ENCODE measurements at places on chromosomes 4 and X. TPM values are rescaled to one million over a fixed set of nuclear protein-coding genes. Genes with fewer than 3 reads are reported as not detected.

GPR78 gene
- total RNA-seq: not detected

ARX gene
- total RNA-seq: 1.0 TPM

NHS gene
- total RNA-seq: 11.7 TPM

DKK2 gene
- not detected for total RNA-seq

ACE2 gene
- 23.1 TPM for total RNA-seq

TLL1 gene
- 4.8 TPM for total RNA-seq

LRAT gene
- 0.14 TPM for total RNA-seq

CT45A2 gene
- not detected for total RNA-seq

MAGEA1 gene
- total RNA-seq: not detected

VSIG4 gene
- 80.5 TPM for total RNA-seq

DUSP21 gene
- total RNA-seq: not detected

HMX1 gene
- not detected for total RNA-seq

TMEM144 gene
- 36.7 TPM for total RNA-seq

- DNase-seq: no peak
These were observed 44.7 kb upstream of the BEX4 start for GRCh38 chrX:103170216-103170615.

DNA sequence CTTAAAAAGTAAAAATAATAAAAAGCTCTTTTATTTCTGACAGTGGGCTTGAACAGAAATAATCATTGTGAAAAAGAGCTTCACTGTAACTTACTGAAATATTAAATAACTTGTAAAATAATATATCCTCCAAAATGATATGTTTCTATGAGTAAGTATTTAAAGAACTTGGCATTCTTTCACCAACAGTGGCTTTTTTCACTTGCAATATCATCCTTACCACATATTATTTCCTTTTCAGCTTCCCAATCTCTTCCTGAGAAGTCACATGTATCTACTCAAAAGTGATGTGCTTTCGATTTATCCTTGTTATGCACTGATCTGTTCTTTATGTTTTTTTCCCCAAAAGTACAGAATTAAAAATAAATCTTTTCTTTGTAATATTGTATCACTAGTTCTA, 2.2 kb upstream of the PCDH18 start:
- no peak for DNase-seq

DNA sequence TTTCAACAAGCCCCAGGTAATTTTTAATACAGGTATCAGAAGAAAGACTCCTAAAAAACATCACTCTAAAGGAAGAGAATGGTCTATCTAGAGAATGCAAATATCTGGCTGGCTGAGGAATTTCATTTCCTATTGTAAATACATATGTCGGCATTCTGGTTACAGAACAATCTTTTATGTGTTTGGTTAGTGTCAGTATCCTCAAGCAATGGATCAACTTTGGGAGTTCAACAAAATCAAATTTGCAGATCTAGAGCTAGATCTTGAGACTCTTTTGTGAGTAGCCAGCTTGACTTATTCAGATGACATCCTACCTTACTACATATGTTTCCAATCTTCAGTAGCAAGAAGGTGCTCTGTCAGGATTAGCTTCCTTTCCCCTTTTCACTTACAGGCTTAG, 145.1 kb downstream of the BTC start:
- no peak for DNase-seq

GRCh38 chr4:95388911-95389310, 159.9 kb downstream of the UNC5C start:
- DNase-seq: no peak

DNA sequence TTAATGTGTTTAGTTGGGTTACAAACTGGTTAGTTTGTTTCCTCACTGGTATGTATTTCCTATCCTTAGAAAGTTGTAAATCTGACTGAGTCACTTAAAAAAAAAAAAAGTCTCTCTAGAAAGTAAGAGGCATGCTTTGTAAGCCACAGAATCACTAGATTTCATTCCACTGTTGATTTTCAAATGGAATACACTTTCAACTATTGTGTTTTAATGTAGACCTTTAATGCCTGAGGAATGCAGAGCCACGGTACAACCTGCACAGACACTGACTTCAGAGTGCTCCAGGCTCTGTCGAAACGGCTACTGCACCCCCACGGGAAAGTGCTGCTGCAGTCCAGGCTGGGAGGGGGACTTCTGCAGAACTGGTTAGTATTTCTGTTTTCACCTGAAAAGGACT, 88.6 kb downstream of the HHIP start:
- DNase-seq: no peak

DNA sequence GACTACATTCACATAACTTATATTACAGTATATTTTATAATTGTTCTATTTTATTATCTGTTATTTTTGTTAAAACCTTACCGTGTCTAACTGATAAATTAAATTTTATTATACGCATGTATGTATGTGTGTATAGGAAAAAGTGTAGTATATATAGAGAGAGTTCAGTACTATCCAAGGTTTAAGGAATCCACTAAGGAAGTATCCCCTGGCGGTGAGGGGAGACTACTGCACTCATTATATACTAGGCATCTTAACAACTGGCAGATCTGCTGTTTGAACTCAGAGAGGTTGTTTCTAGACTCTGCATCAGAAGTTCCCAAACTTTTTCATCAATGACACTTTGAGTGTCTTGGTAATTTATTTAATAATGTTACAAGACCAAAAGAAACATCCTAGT, 70.9 kb downstream of the NDST4 start:
- DNase-seq: no peak

- DNase-seq: peak; percentile 75
These were observed 628 bp downstream of the MXD4 start for GRCh38 chr4:2261110-2261852.

DNA sequence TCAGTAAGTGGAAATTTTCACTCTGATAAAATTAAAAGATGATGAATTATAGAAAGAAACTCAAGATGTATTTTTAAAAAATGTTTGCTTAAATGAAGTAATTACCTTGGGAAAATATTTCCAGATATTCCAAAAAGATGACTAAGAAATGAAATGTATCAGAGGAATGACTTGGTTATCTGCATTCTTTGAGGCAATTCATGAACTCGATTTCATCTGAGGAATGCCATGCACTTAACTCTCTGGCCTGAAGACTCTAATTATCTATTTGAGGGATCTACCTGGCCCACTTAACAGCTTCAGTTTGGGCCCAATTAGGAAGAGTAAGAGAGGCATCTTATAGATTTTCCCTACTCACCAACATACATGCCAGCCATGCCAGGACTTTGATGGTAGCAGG, 182.3 kb downstream of the INPP4B start:
- no peak for DNase-seq

GRCh38 chr4:77197831-77198230, 40.8 kb downstream of the CCNG2 start:
- no peak for DNase-seq

DNA sequence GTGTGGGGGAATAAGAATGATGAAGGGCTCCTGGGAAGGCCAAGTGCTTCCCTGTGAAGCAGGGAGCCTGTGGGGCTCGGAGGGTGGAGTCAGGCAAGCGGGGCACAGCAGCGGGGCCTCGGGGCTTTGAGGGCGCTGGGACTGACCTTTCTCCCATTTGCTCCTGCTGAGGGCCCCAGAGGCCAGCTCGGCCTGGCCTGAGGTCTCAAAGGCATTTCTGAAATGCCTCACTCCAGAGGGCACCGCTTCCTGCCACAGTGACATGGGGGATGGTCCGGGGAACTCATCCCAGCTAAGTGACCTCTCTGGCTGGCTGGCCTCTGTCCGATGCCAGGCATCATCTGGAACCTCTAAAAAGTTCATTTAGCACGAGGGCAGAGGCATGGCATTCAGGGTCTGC, 98.8 kb upstream of the STX18 start:
- no peak for DNase-seq

DNA sequence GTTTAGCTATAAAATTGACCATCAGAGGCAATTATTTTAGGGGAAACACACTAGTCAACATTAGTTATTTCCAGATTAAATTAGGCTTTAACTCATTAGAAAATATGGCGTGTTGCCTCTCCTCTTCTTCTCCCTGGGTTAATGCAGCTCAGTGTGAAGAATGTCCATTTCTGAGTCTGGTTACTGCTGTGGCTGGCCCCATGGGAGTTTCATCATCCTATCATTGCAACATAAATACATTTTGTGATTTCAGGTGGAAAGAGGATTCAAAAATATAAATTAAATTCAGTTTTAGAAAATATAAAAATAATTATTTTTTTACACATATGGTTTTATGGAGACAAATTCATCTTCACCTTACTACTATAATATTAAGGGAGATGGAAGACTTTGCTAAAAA, 288.5 kb upstream of the ARSJ start:
- DNase-seq: no peak

DNA sequence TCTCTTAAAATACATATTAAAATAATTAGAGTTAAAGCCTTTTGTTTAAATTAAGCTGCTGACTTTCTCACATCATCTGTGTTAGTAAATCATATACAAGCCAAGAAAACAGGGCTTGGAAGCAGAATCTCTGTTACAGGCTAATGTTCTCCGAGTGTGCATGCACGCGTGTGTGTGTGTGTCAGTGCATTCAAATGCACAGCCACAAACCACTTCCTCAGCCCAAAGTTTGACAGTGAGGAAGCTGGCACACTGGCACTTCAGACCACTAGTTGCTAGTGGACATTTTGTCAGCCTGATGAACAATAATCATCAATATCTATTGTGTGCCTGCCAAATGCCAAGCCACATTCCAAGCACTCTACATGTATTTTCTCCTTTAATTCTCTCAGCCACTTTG, 5.6 kb downstream of the MAOB start:
- DNase-seq: no peak

- no peak for DNase-seq
These were observed 104.6 kb downstream of the TMEM144 start for GRCh38 chr4:158314756-158315487.

GRCh38 chr4:896216-896615, 35.9 kb downstream of the GAK start:
- DNase-seq: no peak

DNA sequence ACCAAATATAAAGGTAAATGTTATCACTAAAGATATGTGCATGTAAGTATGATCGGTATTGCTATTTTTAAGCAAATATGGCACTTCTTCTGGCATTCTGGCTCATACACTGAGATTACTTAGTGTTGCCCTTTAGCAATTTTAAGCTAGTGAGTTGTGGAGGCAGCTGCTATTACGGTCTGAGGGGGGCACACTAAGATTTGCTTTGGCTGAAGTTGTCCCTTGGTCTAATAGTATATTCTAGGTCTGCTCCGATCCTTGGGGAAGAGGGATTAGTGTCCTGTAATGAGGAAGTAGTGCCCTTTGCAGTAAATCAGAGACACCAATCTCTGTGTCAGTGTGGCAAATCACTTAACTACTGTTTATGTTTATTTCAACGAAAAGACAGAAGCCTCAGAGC, 196.5 kb upstream of the FTHL17 start:
- no peak for DNase-seq

DNA sequence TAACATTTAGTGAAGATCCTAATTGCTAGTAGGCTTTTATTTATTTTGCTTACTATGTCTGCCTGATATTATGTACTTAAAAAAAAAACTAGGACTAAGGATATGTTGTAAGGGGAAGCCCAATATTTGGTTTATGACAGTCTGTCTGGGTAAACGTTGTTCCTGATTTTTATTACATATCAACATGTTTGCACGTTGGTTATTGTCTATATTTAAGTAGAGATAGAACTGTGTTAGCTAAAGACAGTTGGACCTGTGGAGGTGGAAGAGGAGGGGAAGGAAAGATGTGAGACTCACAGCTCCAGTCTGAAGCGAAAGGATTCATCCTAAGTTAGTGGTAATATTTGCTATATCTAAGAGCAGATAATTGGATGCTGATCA, 90.3 kb downstream of the TMEM131L start:
- DNase-seq: no peak

DNA sequence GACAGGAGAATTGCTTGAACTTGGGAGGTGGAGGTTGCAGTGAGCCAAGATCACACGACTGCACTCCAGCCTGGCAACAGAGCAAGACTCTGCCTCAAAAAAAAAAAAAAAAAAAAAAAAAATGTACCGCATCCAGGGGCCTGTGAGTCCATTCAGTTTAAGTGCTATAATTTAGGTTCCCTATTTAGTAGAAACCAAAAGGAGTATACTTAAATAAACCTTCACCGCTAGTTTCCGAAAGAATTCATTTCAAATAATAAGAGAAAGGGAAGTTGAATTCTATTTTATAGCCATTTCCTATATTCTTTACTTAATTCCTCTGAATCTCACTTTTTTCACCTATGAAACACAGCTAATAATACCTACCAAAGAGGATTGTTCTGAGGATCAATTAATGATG, 20.8 kb upstream of the LRBA start:
- DNase-seq: no peak

- no peak for DNase-seq
These were observed 704.4 kb upstream of the AMOT start for GRCh38 chrX:113545040-113545439.

GRCh38 chr4:75457365-75457764, 56.8 kb downstream of the RCHY1 start:
- peak; percentile 3 for DNase-seq

DNA sequence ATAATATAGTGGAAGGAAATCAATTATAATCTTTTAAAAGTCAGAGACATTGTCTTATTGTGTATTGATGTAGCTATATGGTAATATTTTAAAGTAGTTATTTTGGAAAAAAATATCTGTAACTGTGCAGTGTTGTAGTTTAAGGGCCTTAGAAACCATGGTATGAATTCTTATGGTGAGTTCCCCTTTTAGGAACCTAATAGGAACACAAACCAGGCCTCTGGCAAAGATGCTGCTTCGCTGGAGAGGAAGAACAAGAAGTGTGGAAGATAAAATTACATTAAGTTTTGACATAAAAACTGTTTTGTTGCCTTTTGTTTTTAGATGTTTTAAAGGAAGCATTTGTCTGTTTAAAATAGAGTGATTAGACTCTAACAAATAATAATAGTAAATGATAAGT, 10.9 kb upstream of the TMPRSS11D start:
- DNase-seq: no peak

DNA sequence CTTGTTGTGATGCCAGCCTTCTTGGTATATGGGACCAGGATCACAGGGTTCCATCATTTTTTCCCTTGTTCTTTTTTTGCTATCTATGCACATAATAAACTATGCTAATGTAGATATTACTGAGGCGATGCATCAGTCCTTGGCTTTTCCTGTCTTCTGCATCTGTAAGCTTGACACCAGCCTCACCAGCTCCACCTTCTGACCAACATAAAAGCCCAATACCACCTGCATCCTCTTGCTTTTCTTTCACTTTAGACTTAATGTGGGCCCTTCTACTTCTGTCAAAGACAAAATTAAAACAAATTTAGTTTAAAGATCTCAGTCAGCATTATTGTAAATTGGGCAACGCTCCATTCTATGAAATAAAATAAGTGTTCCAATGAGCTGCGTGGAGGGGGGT, 1718.8 kb upstream of the PCDH10 start:
- no peak for DNase-seq

- DNase-seq: no peak
These were observed 21.1 kb upstream of the SMIM10 start for GRCh38 chrX:134969726-134970125.

DNA sequence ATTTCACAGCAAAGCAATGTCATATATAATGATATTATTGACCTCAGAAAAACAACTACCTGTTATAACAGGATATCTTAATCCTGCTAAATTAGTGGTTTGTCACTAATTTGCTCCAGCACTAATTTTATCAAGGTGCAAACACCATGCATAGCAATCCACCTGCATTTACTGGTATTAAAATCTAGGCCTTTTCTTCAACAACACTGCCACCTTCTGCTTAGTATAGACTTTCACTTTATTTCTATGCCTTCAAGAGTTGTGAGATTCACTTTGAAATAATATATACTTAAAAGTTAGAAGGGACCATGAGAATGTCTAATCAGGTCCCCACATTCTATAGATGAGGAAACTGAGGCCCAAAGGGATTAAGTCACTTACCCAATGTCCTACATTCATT, 82.1 kb upstream of the IQCM start:
- no peak for DNase-seq

GRCh38 chrX:95662200-95662599, 1022.4 kb upstream of the DIAPH2 start:
- no peak for DNase-seq

Measured in mucosa of descending colon (tissue), 3 donors.